ENCODE measurements at places on chromosomes 1 and 21.
A peak's percentile ranks its signal among the peaks of the same experiment; 100 is the strongest.

- no peak for DNase-seq
Observed at GRCh38 chr1:14071581-14071980, 371.6 kb downstream of the PRDM2 start.

- no peak for DNase-seq
Observed at GRCh38 chr1:10682449-10683309, 113.8 kb downstream of the CASZ1 start.

- DNase-seq, result no peak
Observed at GRCh38 chr1:66275601-66276023, 258.3 kb upstream of the SGIP1 start.

DNA sequence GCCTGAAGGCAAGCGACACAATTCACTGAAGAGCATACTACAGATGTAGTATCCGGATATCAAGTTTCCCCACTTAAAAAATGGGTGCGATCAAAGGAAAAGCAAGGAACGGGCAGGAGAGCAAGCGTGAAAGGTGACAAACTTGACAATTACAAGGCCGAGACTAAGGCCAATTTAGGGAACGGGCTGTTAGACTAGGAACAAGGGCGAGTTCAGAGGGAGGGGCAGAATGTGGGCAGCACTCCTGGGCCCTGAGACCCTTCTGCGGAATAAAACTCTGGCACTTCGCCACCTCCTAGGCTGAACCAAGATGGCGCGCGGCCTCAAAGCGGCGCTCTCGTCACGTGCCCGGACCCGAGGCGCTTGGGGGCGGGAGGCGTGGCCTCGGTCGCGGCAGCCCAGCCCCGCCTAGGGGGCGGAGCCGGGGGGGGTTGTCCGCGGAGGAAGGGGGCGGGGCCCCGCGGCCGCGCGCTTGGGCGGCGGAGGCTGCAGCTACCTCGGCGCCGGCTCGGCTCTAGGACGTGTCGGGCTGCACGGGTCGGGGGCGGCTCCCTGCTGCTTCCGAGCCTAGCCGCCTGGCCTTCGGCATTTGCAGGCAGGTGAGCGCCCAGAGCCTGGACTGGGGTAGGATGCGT lies at the start of gene PPFIA4:
TSS of gene PPFIA4 (plus strand) at position 461 of the 635 bp plus-strand sequence. CDS start 12,518 bp downstream, outside the sequence.
- peak; percentile 90 for DNase-seq

- no peak for DNase-seq
Observed at GRCh38 chr1:18240906-18241305, 133.3 kb downstream of the IGSF21 start.

- no peak for DNase-seq
Observed at GRCh38 chr1:44019466-44019948, 11.8 kb downstream of the SLC6A9 start.

- peak; percentile 69 for DNase-seq
Observed at GRCh38 chr1:40848530-40849189, 13.5 kb downstream of the CITED4 start.

Measured in SHP77 (cell line).